ENCODE measurements at places on chromosomes 5 and 9.

- DNase-seq, result no peak
Measured at GRCh38 chr9:137649553-137649952, 30.7 kb downstream of the EHMT1 start.

DNA sequence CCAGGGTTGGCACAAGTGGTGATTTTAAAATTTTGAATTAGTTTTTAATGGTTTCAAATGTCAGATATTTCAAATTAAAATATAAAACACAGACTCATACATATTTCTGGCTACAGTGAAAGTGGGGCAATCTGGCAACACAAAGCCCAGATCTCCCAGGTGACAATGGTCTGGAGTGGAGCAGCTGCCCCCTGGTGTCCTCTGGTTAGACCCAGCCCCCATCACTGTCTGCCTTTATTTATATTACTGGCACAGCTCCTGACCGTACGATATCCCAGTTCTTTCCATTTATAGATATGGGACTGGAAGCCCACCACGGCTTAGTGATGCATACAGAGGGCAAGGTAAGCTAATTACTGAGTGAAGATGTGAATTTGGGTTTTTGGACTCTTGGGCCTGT lies 37.3 kb downstream of the MACIR start:
- DNase-seq, result no peak

GRCh38 chr5:102722931-102723330 lies 32.2 kb upstream of the PAM start:
- no peak for DNase-seq

- DNase-seq, result no peak
Measured at GRCh38 chr5:128144491-128144890, 60.9 kb downstream of the SLC12A2 start.

GRCh38 chr5:83993803-83994202 lies 273.1 kb upstream of the HAPLN1 start:
- DNase-seq, result no peak

GRCh38 chr9:110512817-110513216 lies 66.7 kb downstream of the SVEP1 start:
- no peak for DNase-seq

GRCh38 chr5:110815916-110816605 lies 77.3 kb downstream of the SLC25A46 start:
- DNase-seq, result no peak

- DNase-seq, result no peak
Measured at GRCh38 chr5:139148986-139149385, 49.2 kb downstream of the SIL1 start.

- no peak for DNase-seq
Measured at GRCh38 chr5:176739461-176740051, 70.8 kb upstream of the UNC5A start.

GRCh38 chr5:53446908-53447307 lies 33.5 kb upstream of the FST start:
- DNase-seq, result no peak

GRCh38 chr9:80804873-80805272 lies 884.5 kb downstream of the TLE1 start:
- no peak for DNase-seq

DNA sequence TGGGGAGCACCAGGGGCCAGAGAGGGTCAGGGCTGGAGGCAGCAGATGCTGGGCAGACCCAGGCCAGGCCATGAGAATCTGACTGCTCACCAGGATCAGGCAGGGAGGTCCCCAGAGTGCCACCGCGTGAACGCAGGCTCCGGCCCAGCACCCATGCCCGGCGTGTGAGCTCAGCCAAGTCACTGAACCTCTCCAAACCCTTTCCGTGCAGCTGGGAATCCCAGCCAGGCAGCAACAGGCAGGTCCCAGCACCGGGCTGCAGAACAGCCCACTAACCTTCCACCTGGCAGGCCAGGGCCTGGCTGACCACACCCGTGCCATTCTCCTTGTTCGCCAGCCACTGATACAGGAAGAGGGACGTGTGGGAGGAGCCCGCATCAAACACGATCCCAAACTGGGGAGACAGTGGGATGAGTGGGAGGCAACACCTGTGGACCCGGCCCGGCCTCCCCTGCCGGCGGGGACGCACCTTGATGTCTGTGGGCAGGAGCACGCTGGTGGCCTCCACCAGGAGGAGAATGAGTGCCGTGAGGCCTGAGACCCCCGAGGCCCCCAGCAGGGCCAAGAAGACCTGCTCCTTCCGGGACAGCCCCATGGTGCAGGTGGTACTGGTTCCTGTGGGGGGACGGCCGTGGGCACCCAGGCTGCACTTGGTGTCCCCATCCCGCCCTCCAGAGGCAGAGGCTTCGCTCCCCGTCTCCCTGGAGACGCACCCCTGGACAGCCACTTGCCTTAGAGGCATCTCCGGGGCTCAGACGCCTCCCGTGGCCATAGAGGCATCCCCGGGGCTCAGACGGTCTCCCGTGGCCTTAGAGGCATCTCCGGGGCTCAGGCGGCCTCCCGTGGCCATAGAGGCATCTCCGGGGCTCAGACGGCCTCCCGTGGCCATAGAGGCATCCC lies 3.2 kb downstream of the ENTPD8 start:
- DNase-seq, result no peak

DNA sequence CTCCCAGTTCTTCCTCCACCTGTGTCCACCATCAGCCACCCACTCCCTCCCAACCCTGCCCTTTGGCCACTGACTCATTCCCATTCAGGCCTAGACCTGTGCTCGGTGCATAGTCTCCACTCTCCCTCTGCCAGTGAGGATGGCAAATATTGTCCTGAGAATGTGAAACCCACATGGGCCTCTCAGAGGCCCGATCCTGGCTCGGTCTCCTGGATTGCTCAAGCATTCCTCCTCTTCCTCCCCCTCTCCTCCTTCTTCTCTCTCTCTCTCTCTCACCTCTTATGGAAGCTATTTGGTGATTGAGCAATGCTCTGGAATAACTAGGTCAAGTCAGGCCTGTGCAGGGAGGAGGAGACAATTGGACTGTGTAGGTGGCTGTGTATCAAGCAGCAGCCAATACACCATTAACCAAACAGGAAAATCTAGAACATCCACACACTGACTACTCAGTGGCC lies 99.9 kb downstream of the KLF4 start:
- DNase-seq, result no peak

DNA sequence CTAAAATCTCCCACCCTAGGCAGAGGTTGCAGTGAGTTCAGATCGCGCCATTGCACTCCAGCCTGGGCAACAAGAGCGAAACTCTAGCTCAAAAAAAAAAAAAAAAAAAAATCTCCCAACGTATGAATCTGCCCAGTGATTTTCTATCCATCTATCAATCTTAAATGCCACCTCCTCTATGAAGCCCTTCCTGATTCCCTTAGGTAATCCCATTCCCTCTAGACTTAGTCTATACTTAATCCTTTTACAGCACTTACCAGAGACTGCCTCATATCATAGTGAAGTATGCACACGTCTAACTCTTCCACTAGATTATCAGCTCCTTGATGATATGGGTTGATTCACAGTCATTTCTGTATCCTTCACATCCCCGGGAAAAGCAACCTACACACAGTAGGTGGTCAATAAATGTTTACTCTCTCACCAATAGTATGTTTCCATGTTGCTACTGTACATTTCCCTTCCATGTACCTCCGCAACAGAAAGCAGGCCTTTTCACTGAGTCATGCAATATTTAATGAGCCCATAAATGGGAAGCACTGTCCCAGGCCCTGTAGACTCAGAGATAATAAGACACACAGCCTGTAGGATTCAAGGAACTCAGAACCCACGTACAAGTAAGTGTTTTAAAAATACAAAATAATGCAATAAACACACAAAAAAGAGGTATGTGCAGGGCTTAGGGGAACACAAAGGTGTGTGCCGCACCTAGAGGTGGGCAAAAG lies 1.2 kb downstream of the DROSHA start:
- DNase-seq, result no peak

GRCh38 chr5:80820685-80821084 lies 139.5 kb upstream of the RASGRF2 start:
- DNase-seq, result no peak

DNA sequence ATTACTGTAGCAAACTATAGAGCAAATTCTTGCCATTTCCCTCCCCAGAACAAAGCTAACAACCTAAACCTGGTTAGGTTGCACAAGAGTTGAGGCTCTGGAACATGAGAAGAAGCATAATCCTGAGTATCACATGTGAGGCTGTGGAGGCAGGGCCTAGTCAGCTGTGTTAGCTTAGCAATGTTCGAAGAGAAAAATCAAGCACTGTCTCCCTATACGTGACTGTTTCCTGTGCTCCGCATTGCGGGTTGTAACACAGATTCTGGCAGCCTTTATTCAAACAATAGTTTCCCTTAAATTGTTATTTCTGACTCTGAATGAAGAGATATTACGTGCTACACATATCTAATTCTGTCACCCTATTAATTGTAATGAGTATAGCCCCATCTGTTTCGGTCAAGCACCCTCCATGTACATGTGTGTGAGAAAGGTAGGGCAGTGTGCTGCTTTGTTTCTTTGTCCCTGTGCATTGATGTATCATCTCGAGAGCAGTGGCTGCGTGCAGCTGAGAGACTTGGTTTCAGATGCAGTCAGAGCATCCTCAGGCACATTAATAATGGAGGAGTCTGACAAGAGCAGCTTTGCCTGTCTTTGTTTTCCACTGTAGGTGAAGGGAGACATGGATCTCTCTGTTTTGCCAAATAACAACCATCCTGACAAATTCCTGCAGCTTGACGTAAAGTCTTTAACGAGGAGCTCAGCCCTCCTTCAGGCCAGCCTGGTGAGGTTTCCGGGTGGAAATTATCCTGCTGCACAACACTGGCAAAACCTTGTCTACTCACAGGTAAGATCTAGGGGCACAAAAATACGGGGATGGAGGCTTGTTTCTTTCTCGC lies at the start of gene MINAR2:
MINAR2 (plus strand) TSS at position 523 of the 836 bp plus-strand sequence; CDS start at position 620, 97 bp downstream.
- DNase-seq, result no peak

DNA sequence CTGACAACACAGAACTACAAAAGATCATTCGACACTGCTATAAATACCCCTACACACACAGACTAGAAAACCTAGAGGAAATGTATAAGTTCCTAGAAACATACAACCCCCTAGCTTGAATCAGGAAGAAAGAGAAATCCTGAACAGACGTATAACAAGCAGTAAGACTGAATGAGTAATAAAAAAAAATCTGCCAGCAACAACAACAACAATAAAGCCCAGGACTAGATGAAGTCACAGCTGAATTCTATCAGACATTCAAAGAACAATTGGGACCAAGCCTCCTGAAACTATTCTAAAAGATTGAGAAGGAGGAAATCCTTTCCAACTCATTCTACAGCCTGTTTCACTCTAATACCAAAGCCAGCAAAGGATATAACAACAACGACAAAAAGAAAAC lies 68.2 kb upstream of the SLIT3 start:
- no peak for DNase-seq

GRCh38 chr9:130901498-130902203 lies 5.0 kb upstream of the QRFP start:
- DNase-seq, result no peak

DNA sequence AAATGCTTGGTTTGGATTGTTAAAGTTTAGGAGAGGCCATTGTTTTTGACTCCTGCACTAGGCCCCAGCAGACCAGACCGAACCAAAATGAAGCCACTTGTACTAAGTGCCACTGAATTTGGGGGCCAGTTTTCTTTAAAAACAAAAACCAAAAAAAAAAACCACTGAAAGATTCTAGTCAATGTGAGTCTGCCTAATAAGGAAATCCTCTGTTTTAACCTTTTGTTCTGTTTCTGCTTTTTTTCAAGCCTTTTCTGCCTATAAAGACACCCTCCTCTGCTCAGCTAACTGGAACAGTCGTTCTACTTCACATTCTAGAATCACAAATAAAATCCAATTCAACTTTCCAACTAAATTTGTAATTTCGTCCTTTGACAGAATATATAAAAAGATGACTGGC lies 64.9 kb downstream of the SERINC5 start:
- DNase-seq, result no peak

DNA sequence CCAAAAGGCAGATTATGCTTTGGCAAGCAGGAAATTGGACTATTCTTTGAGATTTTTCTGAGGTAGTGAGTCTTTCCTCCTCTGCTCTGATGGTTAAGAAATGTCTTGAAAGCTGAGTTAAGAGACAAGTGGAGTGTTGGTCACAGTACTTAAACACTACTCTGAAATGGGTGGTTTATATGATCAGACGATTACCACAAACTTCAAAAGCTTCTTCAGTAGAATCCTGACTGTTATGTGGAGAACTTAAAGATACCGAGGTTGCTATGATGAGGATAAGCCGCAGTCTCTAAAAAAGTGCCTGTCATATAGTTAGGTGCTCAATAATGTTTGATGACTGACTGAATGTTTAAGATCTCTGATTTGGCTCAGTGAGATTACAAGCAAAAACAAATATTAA lies 24.3 kb downstream of the GCNT4 start:
- no peak for DNase-seq

GRCh38 chr5:180126716-180127681 lies 55.4 kb upstream of the RNF130 start:
- DNase-seq, result peak; percentile 54

DNA sequence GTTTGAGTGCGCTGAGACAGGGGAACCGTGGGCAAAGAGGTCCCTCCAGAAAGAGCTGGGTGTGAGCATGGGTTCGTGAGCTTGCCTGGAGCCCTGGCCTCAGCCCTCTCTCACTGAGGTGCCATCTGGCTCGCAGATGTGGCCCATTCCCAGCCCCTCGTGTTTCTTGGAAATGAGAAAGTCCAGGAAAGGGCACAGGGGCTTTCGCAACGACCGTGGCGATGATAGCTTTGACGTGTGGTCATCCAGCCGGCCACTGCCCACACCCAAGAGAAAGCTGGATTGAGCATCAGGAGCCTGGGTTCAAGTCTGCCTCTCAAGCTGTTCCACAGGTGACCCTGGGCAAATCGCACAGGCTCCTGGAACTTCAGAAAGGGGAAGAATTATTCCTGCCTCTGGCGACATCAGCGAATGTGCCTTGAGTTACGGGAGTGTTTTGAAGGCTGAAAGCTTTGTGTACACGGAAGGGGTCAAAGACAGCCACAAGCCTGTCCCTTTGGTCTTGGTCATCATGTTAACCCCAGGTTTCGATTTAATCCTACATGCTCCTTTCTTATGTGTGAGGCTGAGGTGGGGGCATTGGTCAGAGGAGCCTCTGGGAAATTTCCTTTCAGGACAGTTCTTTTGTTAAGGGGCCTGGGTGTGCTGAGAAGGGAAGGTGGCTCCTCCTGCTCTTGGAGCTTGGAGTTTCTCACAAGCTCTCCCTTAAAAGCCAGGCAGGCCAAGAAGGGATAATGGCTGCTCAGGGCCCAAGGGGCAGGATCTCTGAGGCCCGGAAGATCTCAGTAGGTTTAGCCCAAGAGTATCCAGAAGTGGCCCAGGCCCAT lies 41.7 kb upstream of the IL17B start:
- no peak for DNase-seq

- DNase-seq, result peak; percentile 65
Measured at GRCh38 chr5:133240425-133241091, 188.7 kb downstream of the HSPA4 start.
